ENCODE measurements at places on chromosomes 2 and 18.

DNA sequence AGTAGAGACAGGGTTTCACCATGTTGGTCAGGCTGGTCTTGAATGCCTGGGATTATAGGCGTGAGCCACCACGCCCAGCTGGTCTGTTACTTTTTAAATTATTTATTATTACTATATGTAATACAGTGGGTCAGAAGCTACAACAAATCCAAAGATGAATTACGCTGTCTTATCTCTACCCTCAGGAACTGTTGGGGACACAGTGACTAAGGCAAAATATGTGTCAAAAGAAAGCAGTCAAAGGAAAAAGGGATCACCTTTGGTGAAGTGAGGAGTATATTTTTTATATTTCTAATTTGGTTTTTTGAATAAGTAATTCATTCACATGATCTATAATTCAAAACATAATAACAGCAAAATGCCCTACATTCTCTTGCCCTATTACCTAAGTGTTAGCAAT is 4.7 kb downstream of the CREB1 start:
- no peak for DNase-seq

GRCh38 chr18:61308795-61309393 is 24.3 kb upstream of the CDH20 start:
- no peak for DNase-seq

DNA sequence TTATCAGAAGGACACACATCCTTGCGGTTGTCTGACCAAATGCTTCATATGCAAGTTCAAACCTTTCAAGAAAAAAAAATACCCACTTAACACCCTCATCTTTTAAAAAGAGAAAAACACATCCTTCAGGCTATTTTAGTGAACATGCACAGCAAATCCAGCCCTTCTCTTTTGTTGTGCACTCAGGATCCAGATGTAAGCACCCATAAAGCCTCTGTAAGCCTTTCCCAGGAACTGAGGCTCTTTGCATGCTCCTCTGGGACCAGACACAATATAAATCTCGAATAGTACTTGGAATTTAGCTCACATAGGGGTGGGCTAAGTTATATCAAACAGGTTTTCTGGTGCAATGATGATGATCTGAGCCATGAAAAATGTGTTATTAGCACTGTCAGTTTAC is 308.8 kb upstream of the FAM98A start:
- DNase-seq = no peak

GRCh38 chr2:78082555-78082954 is 560.4 kb upstream of the LRRTM4 start:
- no peak for DNase-seq

- DNase-seq = no peak
Measured at GRCh38 chr2:230961091-230961491, 34.8 kb upstream of the SPATA3 start.

GRCh38 chr2:8453904-8454302 is 228.0 kb upstream of the ID2 start:
- no peak for DNase-seq

GRCh38 chr18:79411614-79412526 is 16.1 kb downstream of the NFATC1 start:
- no peak for DNase-seq

DNA sequence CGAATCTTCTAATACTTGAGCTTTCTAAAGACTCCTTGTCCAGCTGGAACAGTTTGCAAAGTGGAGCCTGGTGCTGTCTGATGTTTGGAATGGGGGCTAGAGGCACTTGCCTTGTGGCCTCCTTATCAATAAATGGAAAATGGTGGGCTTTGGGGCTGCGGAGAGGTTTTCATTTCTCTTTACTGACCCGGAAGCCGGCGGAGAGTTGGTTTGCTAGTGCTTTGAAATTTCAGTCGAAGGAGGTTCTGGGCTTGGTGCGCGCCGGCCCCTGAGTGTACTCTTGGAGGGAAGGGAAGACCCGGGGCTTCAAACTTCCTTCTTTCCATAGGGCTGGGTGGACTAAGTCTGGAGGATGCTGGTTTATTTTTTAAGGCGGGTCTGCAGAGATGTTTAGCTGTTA is 714 bp downstream of the RPIA start:
- peak; percentile 5 for DNase-seq

DNA sequence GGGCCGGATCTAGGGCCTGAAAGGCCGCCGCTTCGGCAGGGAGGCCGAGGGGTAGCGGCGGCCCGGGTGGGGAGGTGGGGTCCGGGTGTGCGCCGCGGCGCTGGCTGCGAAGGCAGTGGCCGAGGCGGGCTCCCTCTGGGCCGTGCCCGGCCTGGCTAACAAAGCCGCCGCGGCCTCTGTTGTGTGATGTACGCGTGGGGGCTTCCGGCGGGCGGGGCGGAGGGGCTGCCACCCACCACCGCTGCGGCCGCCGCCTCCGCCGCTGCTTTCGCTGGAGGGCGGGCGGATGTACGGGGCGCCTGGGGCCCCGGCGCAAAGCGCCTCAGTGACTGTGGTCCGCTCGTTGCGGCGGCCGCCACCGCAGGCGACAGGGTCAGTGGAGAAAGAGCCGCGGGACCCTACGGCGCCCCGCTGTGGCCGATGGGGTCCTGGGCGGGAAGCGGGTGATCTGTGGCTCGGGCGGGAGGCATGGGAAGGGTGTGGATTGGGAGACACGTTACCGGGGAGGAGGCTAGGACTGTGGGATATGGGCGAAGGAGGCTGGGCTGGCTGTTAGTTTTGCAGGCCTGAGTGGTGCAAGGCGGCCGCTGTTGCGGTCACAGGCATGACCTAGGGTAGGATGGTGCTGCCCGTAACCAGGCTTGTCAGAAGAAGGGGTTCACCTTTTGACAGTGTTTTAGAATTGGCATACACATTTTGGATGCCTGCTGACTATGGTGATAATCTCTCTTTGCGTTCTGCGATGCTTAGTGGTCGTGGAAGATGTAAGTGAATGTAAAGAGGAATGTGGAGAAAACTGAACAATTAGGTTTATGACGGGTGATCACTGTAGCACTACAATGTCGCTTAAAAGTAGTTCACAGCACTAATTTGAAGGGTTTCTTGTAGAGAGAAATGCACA is 662 bp downstream of the BZW1 start:
- peak; percentile 40 for DNase-seq

DNA sequence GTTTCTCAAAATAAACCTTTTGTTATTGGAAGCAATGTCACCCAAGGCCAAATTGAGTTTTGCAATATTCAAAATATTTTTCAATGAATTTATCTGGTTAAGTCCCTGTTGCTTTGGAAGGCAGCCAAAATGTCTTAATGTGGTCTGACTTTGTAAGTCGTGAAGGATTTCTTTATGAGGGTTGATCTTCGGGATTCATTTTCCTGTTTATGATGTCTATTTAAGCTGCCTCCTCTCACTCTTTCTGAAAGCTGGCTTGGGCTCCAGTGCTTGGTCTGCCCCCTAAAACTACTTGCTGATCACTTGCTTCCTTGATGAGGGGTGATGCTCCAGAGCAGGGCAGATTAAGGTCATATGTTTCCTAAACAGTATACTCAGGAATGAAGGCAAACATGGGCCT is 141.1 kb downstream of the ANTXR1 start:
- no peak for DNase-seq

- DNase-seq = no peak
Measured at GRCh38 chr2:239339726-239340601, 60.9 kb downstream of the HDAC4 start.

- DNase-seq = no peak
Measured at GRCh38 chr18:79868168-79868784, 70.5 kb downstream of the KCNG2 start.

DNA sequence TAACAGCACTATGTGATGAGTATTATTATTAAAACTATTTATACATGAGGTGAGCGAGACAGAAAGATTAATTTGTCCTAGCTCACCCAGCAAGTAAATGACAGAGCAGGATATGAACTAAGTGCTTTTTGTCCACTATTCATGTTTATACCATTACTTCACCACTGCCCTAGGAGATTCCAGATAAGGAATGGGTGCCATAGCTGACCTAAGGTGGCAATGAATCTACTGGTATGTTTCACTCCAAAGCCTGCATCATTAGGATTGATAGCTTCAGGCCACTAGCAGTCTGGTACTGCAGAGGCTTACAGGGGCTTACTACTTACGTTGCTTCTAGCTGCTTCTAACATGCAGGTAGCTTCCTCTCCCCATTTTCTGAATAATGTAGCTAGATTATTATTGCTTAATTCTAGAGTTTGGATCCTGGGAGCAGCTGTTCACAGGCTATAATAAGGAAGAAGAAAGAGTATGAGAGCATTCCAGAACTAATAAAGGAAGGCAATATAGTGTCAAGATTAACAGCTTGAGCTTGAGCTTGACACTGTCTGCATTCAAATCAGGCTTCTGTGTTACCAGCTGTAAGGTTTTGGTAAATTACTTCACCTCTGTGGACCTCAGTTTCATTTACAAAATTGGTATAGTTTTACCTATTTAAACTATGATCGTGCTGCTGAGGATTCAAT is 153.7 kb downstream of the GALNT3 start:
- no peak for DNase-seq

DNA sequence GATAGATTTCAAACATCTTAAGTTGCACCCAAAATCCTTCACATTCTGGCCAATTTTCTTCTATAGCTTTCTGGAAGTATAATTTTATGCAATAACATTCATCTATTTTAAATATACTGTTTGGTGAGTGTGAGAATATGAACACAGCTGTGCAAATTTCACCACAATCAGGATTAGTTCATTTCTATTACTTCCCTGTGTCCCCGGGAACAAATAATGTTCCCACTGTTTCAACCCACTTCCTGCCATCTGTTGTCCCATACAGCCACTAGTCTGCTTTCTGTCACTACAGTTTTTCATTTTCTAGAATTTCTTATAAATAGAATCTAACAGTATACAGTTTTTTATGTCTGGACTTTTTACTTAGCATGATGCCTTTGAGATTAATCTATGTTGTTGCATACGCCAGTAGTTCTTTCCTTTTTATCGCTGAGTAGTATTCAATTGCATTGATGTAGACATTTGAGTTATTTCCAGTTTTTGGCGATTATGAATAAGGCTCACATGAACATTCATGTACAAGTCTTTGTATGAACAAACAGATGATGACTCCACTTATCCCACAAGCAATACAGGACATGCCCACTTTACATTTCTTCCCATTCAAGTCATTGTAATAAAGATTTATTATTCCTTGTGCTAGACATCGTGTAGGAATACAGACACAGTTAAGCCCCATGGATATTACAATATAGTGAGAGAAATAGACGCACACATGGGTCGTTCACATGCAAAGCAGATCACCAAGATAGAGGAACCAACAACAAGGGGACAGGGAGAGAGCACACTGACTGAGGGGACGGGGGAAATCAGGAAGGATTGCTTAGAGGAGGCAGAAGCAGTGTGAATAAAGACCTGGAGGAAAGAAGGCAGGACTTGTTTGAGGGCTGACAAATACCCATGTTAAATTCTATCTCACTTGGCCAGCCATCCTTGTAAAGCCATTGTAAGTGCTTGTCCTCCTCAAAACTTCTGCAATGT is 72.9 kb upstream of the PAX8 start:
- DNase-seq = no peak

DNA sequence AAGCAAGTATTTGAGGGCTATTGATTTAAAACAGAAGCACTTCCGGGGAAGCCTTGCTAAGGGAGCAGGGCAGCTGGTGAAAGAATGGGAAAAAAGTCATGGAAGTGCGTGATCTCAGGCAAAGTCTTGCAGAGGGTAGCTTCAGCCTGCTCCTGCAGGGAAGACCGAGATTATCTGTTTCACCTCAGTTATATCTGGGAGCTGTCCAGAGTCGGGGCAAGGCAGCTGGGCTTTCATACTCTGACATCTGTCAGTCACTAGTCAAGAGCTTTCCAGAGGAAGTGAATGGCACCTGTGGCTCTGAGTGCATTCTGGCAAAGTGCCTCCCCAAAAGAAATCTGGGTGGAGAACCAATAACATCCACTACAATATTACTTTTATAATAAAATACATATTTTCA is 8.7 kb downstream of the NXPH2 start:
- no peak for DNase-seq

DNA sequence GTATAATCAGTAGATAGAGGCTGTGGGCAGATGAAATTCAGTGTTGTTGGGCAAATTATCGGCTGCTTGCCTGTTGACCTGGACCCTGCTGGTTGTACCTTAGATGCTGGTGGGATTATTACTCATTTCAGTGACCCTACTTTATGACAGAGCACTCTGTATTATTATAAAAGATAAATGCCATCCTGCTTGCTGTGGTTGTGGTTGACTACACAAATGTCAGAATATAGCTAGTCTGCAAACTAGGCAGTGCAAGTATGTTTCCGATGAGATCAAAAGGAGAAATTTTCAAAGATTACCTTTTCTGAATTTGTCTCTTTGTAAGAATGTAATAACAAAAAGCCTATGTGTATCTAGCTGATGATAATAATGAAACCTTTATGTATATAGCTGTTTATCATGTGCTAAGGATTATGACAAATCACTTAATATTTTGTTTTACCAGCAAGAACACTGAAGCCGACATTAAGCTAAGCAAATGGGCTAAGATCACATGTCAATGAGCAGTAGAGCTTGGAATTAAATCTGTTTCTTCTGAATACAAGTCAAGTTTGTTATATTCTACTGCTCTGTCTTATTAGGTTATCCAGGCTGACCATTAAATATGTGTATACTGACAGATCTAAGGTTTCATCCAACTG is 219.2 kb downstream of the CAMKMT start:
- no peak for DNase-seq

- DNase-seq = no peak
Measured at GRCh38 chr2:118678985-118679384, 168.5 kb downstream of the EN1 start.

DNA sequence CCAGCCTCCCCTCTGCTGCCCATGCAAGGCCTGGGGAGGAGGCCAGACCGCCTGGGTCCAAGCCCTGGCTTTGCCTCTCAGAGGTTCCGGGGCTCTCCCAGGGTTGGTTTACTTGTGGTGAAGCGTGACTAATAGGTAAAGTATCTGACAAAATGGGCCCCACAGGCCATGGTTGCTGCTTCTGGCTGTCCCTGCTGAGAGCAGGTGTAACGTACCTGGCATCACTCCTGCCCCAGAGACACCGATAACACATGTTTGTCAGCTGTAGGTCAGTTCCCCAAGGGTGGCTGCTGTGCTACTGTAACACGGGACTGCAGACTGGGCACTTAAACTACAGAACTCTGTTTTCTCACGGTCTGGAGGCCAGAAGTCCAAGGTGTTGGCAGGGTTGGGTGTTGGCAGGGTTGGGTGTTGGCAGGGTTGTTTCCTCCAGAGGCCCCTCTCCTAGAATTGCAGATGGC is 34.1 kb downstream of the ODC1 start:
- DNase-seq = no peak
